Astrocyte (in vitro differentiated cells and primary cell): ENCODE measurements at places on chromosomes 11 and 22. TPM values are rescaled to one million over a fixed set of nuclear protein-coding genes. Genes with fewer than 3 reads are reported as not detected.

GRCh38 chr22:39220890-39221850 lies 23.6 kb downstream of the PDGFB start:
- H3K4me3 ChIP-seq = no peak overlapping the region
- H3K27ac ChIP-seq = no peak overlapping the region

- no peak for DNase-seq
- H3K4me3 ChIP-seq = no peak overlapping the region
- H3K36me3 ChIP-seq = peaks cover 6% of the 10 kb centered on the region
- H3K4me1 ChIP-seq = peaks cover 14% of the 10 kb centered on the region
These were observed 35.6 kb downstream of the FBLN1 start for GRCh38 chr22:45538281-45538680.

- H3K27ac ChIP-seq = no peak overlapping the region
- DNase-seq = no peak
- no peak overlapping the region for H3K4me3 ChIP-seq
- peaks cover 11% of the 10 kb centered on the region for H3K4me1 ChIP-seq
- no peaks in the 10 kb centered on the region for H3K27me3 ChIP-seq
- H3K36me3 ChIP-seq = no peaks in the 10 kb centered on the region
These were observed 5.1 kb upstream of the CDKN1C start for GRCh38 chr11:2890466-2891294.

- no peak for DNase-seq
- H3K36me3 ChIP-seq = no peaks in the 10 kb centered on the region
- H3K27ac ChIP-seq = no peak overlapping the region
- no peak overlapping the region for H3K4me3 ChIP-seq
- H3K4me1 ChIP-seq = peaks cover 14% of the 10 kb centered on the region
- H3K27me3 ChIP-seq = peaks cover 95% of the 10 kb centered on the region
These were observed 9.8 kb upstream of the ALX4 start for GRCh38 chr11:44319552-44320288.

GRCh38 chr11:59865031-59865430 lies 1.3 kb downstream of the TCN1 start:
- peak overlapping the region; percentile 6 for H3K27ac ChIP-seq
- H3K27me3 ChIP-seq = no peaks in the 10 kb centered on the region
- no peaks in the 10 kb centered on the region for H3K4me1 ChIP-seq
- no peak overlapping the region for H3K4me3 ChIP-seq

DNA sequence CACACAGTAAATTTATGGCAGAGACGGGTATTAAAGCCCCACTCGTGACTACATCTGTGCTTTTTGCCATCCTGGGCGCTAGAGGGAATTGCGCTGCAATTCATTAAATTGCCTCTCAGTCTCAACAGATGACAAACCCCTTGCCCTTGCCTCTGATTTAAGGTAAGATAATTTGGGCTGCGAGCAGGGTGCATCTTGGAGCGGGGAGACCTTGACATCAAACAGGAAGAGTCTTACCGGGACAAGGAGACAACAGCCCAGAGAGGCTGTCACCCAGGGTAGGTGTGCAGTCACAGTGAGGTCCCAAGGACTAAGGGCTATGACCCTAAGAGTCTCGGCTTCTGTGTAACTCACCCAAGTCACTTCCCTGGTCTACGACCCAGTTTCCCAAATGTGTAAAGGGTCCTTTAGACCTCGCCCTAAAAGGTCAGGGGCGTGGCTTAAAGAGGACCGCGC lies 449 bp upstream of the TOM1 start:
- DNase-seq = peak; percentile 9
- peak overlapping the region; percentile 82 for H3K4me3 ChIP-seq
- peak overlapping the region; percentile 96 for H3K27ac ChIP-seq
- H3K36me3 ChIP-seq = peaks cover 18% of the 10 kb centered on the region
- H3K4me1 ChIP-seq = peaks cover 32% of the 10 kb centered on the region
- no peaks in the 10 kb centered on the region for H3K27me3 ChIP-seq

DNA sequence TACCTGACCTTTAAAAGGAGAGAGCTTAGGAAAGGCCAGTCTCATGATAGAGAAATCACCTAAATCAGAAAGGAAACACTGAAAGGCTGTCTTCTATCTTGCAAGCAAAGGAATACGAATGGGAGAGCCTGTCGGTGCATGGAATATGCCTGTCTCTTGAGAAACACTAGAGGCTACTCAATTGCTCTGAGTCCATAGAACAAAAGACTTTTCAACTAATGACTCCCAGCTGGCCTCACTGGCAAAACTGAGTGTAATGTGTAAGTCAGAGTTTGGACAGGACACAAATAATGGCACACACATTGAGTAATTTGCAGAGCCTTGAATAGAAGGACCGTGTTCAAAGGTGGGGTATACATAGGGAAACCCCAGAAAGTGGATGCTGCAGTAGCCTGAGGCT lies 171.0 kb upstream of the ARHGAP20 start:
- no peak overlapping the region for H3K27ac ChIP-seq
- no peaks in the 10 kb centered on the region for H3K36me3 ChIP-seq
- no peaks in the 10 kb centered on the region for H3K27me3 ChIP-seq
- DNase-seq = no peak
- H3K4me1 ChIP-seq = no peaks in the 10 kb centered on the region

The MS4A12 gene
- 0.31 TPM in 1 of 2 replicates, not detected in the other for total RNA-seq

The MPPED1 gene
- total RNA-seq = not detected in 2 replicates
